ENCODE measurements at places on chromosomes 16 and 17.

DNA sequence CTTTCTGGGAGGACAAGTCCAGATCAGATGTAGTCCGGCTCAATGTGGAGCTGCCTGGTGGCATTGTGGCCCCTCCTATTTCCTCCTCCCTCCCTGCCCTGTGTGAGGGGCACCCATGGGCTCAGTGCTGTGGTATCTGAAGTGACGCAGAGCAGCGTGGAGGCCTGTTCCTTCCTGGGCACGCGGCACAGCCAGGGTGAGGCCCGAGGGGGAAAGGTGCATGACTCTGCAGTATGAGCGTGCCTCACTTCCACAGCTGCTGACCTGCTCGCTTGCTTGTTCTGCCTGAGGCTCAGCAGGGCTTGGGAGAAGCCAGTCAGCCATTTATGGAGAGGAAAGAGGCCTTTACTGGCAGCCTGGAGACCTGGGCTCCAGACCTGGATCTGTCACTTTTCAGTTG is 11.7 kb downstream of the TMEM238L start:
- no peak for DNase-seq

DNA sequence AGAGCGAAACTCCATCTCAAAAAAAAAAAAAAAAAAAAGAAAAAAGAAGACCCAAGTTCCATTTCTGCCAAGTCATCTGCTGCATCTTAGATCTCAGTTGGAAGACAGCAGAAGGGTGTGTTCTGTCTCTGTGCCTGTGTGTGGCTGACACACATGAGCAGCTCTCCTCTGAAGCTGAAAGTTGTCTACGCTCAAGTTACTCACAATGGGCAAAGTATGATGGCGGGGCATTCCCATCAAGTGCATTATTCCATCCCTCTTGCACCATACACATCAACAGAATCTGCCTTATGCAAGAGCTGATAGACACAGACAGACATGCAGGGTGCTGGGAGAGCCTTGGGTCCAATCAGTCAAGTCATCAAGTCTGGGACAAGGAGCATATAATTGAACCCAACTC is 402.2 kb downstream of the XYLT1 start:
- no peak for DNase-seq

DNA sequence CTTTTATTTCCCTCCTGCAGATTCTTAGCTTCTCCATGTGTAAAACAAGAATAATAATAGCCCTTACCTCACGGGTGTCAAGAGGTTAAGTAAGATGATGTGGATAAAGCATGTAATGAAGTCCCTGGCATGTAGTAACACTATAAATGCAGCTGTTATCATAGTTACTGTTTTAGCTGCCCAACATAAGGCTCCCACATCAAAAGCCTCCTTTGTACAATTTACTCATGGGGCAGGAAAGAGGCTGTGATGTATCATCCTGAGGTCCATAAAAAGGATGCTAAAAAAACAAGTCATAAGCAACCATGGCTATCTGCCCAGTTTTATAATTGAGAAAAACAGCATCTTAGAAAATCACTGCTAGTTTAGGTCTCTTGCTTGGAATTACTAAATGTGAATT is 339.7 kb downstream of the CA10 start:
- no peak for DNase-seq

DNA sequence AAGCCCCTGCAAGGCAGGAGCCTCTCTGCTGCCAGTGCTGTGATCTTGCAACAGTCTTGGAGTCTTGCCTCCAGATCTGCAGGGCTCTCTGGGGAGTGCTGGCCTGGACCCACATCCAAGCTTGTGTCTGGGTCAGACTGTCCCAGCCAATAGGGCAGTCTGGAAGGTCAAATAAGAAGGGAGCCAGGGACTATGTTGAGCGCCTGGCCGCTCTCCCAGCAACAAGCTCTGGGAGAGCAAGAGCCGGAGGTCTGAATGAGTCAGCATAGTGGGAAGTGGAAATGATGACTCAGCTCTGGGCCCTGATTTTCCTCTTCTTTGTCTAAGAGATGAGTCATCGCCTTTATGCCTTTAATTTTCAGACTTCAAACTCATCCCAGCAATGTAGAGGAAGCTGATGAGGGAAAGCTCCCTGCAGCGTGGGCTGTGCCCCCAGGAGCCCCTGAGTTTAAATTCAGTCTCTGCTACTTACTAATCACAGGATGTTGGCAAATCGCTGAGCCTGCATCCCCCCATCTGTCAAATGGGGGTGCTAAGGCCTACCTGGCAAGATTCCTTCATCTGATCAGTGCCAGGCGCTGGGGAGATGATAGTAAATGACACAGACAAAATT is 43.6 kb upstream of the HAPSTR1 start:
- DNase-seq, result peak; percentile 75

GRCh38 chr16:88297178-88297720 is 85.5 kb upstream of the ZNF469 start:
- DNase-seq, result peak; percentile 12

DNA sequence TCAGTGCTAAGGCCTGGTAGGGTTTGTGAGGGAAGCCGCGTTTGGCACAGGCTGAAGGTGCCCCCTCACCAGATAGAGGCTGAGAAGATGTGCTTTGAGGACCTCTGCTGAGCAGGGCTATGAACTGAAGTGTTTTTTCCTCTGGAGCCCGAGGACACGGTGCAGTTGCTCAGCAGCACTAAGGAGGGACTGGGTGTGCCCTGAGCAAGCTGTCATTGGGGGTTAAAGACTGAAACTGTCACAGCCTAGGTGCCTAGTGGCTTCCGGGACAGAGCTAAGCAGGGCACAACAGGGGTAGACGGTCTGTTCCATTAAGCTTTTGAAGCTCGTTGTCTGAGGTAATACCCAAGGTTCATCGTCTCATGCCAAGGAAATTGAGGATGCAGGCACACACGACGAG is 24.8 kb upstream of the ASGR2 start:
- no peak for DNase-seq

DNA sequence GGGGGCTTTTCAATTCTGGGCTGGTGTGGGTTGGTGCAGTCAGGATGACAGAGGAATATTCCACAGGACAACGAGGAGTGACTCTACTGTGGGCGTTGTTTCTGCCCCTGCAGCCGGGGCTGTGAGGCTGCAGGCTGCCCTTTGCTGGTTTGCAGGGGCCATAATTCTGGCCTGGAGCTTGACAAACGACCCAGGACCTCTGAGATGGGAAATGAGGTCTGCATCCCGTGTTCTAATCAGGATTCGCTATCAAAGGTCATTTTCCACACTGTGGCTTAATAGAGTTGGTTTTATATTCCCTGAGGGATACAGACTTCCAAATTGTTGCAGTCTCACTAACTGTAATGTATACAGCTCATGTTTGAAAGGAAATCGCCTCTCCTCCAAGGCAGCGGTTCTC is 180.9 kb downstream of the RPTOR start:
- no peak for DNase-seq

DNA sequence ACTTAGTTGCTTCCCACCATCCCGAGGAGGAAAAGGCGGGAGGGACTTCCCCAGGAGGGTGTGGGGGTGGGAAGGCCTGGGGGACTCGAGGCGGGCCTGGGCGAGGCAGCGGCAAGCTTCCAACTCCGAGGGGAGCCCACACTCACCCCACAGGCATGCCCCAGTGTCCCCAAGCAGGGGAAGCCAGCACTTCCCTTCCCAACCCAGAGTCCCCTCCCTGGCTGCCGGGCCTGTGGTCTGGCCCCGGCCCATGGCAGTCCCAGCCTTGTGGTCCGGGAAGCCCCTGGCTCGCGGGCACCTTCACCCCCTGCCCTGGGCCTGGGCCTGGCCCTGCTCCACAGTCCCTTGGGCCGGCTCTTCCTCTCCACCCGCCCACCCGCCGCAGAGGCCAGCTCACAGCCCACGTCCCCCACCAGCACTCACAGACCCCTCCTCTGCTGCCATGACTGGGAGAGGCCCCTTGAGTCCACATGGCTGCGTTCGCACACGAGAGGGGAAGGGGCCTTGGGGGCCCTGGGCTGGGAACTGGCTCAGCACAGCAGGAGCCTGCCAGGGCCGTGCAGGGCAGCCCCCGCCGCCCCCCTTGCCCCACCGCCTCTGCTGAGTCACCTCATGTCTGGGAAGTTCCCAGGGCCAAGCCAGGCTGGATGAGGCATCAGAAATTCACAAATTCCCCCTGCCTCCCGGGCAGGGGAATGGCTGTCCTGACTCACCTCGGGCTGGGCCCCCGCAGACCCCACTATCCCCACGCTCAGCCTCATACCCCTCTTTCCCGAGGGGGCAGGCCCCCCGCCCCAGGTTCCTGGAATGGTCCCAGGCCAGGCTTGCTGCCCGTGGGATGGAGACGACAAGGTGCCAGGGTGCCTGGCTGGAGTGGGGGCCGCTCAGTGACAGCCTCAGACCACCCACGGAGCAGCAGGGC is 27.8 kb downstream of the BAHCC1 start:
- DNase-seq, result peak; percentile 88
